ENCODE measurements at places on chromosomes 5 and 9.
A peak's percentile ranks its signal among the peaks of the same experiment; 100 is the strongest.

DNA sequence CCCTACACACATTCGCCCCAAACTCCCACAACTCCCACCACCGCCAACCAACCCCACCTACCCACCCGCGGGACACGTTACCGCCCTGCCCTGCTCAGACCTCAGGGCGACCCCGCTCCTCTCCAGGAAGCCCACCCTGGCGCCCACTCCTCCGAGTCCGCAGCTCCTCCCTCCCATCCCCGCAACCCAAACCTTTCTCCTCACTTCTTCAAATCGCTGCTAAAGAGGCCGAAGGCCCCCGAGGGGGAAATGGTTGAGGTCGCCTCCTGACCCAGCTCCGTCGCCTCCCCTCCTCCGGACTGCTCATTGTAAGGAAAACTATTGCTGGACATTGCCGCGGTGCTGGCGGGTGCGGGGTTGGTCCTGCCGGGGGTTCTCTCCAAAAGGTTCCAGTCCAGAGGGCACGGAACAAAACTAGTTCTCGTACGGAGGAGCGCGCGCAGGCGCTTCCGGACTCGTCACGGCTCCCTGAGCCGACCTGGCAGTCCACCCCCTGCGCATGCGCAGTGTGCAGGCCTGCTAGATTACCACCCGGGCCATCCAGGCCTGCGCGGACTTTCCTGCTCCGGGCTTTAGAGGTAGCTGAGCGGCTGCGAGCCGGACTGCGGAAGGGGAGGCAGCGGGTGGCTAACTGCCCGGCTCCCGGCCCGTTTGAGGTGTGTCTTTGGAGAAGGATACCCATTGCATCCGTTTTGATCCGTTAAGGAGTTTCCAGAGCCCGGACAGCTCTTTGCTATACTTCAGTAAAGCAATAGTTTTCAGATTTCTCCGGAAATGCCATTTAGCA lies at the start of gene AP3B1:
TSS of gene AP3B1 (minus strand) at position 451 of the 787 bp plus-strand sequence. CDS start at position 332, 119 bp downstream.
- DNase-seq: peak; percentile 99

- no peak for DNase-seq
These were observed 1.4 kb downstream of the CHD1 start for GRCh38 chr5:98927242-98927988.

- no peak for DNase-seq
These were observed 82.1 kb downstream of the HRH2 start for GRCh38 chr5:175740014-175740413.

- no peak for DNase-seq
These were observed 698.6 kb downstream of the PTPRD start for GRCh38 chr9:9914174-9914573.

DNA sequence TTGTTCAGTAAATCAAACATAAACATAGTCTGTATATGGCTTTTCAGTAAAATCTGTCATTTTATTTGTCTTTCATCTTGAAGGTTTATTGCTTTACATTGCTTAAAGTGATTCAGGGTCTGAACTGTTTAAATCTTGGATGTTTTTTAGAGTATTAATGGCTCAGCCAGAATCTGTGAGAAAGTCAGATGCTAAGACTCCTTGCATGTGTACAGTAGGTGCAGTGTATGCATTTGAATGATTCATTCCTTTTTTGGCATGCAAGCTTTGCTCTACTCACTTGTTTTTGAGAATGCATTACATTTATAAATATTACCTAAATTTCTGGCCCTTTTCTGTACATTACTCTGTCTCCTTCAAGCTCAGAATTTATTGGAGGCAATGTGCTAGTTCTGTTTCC lies 271.0 kb upstream of the RIOK2 start:
- no peak for DNase-seq

DNA sequence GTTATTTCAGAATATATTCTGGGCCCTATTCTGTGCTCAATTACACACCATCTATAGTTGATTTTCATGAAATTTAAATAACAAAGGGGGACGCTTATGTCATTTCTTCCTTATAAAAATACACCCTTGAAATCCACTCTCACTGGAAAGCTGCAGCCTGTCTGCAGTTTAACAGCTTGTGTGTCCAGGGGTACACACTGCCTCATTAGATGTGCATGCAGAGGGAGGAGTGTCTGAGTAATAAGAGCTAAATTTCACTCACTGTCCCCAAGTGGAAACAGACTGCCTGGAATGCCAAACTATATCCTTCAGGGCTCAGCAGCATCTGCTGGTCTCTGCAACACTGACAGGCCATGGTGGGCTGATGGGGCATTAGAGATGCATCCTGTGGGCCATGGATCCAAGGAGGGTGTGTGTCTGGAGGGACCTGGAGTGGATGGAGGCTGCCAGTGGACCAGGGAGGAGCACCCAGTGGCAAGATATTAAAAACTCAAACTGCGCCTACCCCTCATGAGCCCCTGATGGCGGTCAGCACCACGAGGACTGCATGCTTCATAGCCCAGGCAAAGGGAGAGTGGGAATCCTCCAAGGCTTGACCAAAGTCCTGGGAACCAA lies 15.8 kb upstream of the TIFAB start:
- DNase-seq: peak; percentile 46

DNA sequence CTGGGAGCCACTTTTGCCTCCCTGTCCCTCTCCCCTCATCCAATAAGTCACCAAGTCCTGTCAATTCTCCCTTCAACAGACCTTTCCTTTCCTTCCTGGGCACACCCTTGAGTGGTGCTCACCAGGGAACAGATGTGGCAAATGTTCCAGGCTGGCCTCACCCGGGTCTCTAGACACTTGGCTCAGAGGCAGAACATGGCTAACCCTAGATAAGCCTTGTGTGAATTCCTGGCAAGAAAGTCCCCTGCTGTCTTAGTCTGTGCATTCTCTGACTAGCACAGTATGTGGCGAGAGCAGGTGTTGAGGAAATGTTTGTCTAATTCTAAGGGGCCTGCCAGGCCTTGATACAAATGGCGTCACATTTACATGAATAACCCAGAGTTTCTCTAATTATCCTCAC lies 41.2 kb upstream of the PTGS1 start:
- no peak for DNase-seq

GRCh38 chr9:37053684-37054362 lies 19.8 kb upstream of the PAX5 start:
- DNase-seq: no peak

DNA sequence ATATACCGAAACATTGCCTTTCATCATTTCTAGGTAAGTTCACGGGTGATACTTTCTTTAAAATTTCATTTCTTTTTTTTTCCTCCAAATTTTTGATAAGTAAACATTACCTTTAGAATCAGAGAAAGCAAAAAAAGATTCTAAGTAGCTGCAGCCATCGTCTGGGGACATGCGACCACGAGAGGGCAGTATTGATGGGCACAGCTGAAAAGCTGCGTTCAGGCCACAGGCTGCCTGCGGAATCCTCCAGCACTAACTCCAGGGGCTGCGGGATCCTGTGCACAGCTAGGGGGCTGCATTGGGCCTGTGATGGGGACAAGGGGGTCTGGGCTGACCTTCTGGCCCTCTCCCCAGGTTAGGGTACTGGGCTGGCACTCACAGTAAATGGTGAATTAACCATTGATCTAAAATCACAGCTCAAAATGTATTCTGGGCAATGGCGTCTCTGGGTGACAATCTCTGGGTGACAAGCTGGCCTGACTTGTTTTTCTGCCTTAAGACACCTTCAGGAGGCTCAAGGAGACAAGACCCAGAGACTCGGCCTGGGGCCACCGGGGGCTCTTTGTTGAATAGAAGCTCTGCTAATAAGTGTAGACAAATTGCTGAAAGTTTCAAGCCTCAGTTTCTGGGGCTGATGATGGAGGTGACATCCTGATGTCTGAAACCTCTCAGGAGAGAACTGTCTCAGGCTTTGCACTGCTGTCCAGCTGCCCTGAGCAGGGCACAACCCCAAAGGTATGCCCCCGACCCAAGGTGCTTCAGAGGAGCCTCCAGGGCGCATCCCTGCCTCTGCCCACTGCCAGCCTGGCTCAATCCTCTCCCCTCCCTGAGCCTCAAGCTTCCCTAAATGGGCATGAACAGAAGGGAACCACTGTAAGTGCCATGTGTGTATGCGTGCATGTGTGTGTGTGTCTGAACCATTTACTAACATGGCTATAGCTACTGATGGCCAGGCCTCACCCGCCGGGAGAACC lies 44.3 kb upstream of the SARDH start:
- no peak for DNase-seq

DNA sequence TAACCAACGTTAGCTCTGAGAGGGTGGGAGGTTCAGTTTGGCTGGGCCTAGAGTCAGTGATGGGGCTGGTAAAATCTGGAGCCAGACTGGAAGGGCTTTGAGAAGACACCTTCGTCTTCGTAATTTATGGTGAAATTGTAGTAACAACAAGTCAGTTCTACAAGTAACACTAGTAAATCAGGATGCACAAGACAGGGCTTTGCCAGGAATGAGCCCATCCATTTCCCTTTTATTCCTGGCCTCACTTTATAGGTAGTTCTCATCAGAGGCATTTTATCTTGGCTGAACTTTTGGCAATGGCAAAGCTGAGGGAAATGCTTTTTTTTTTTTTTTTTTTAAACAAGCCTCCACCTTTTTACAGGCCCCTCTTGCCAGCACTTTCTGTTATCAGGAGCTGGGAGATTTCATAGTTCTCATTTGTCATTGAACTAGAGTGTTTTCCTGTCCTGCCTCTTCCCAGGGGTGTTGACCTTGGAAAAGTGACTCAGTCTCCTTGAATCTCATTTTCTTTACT lies 110.5 kb upstream of the KLF4 start:
- no peak for DNase-seq

GRCh38 chr9:135478829-135479468 lies 633 bp upstream of the PPP1R26 start:
- DNase-seq: no peak

- DNase-seq: no peak
These were observed 2253.1 kb upstream of the C9orf72 start for GRCh38 chr9:29826421-29826820.

DNA sequence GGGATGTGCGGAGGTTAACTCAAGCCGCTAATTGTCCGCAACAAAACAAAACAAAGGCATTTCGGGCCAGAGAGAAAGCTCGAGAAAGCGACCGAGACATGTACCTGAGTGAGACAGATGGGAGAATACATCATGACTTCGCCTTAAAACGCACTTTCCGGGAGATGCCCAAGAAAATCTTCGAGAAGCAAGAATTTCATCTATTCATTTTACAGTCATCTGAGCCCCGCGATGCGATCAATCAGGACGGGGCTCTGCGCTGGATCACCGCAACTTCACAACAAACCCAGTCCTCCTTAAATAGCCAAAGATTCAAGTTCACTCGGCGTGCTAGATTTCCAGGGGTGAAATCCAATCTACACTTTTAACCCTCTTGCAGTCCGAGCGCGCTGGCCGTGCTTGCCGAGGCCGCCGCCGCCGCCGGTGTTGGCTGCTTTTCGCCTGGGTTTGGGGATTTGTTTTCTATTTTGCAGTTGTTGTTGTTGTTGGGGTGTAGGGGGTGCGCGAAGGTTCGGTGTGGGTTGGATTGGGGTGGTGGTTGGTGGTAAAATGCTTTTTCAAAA lies 482 bp downstream of the NFIB start:
- no peak for DNase-seq

DNA sequence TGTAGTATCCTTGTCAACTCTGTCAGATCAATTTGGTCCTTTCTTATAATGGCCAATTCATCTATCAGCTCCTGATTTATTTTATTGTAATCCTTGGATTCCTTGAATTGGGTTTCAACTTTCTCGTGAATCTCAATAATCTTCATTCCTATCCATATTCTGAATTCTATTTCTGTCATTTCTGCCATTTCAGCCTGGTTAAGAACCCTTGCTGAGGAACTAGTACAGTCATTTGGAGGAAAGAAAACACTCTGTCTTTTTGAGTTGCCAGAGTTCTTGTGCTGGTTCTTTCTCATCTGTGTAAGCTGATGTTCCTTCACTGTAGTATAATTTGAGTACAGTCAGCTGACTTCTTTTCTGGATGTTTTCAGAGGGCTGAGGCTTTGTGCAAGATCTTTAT lies 84.5 kb downstream of the CETN3 start:
- no peak for DNase-seq

DNA sequence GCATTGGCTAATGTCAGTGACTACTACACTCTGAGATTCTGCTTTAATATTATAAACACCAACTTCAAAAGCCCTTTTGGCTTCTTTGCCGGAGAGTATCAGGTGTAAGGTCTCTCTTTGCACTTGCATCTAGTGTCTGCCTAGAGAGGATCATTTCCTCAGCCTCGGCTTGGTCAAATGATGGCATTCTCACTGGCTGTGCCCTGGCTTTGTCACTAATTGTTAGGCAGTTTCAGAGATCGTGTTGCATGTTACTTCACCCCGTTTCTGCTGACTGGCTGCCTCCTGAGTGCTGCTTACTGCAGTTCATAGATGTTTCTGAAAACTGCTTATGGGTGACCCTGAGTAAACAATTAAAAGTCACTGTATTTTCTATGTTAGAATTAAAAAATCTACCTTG lies 48.8 kb downstream of the SLC1A3 start:
- no peak for DNase-seq

DNA sequence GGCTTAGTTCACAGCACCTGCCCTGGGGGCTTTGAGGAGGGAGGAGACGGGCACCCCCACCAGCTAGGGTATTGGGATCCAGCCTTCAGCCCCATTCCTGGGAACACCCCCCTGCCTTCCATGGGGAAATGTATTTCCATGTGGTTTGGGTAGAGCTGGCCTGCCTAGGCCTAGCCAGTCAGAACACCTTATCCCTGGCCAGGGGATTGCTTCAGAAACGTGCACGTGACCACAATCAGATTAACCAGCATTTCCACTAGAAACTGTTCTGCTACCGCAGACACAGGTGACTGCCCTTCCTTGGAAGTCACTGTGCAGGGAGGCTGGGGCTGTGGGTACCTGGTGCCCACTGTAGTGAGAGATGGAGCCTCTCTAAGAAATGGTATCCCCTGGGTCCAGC lies 14.0 kb downstream of the BBLN start:
- no peak for DNase-seq

DNA sequence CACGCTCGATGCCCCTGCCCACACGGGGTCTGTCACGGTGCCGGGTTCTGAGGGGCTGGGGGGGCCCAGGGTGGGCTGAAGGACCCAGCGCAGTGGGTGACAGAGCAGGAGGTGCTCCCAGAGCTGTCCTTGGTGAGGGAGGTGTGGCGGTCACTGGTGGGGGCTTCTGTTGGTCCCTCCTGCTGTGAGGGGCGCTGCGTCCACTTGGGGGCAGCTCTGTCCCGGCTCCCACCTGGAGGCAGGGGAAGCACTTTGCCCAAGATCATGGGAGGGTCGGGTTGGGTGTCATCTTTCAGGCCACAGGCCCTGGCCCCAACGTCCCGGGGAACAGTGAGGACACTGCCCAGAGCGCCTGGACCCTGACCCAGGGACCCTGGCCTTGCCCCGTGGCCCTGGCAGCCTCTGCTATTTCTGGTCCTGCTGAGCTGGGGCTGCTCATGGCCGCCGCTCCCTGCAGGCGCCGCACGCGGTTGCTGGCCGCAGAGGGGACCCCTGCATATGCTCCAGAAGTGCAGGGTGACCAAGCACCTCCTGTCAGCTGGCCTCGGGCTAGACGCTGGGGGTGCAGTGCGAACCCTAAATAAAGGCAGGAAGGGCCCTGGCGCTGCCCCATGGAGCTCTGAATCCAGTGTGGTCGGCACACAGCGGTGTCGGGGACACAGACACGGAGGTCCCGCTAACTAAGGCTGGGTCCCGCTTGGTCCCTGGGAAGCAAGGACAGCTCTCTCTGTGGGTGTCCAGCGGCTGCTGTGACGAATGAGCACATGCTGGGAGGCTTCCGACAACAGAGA lies 11.6 kb upstream of the RNU6ATAC start:
- DNase-seq: peak; percentile 64
